ENCODE measurements at places on chromosomes 12 and 14.

DNA sequence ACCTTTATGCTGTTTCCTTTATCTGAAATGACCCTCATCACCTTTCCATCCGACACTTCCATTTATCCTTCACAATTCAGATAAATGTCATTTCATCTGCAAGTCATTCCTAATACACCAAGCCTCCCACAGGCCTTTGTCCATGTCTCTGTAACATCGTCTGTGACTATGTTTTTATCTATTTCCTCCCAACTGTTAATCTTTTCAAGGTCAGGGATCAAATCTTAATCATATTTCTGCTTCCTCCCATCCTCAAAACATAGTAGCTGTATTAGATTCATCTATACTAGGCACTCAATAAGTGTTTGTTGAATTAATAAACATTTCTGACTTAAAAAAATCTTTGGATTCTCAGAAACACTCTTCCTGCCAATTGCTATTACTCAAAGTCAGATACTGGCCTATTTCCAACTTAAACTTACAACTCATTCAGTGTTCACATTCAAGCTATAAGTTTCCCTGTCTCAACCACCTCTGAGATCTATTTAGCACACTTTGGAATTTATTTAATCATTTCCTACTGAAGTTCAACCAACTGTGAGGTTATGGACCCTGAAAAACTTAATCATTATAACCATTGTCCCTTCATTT is 100.2 kb upstream of the ALX1 start:
- no peak for DNase-seq

DNA sequence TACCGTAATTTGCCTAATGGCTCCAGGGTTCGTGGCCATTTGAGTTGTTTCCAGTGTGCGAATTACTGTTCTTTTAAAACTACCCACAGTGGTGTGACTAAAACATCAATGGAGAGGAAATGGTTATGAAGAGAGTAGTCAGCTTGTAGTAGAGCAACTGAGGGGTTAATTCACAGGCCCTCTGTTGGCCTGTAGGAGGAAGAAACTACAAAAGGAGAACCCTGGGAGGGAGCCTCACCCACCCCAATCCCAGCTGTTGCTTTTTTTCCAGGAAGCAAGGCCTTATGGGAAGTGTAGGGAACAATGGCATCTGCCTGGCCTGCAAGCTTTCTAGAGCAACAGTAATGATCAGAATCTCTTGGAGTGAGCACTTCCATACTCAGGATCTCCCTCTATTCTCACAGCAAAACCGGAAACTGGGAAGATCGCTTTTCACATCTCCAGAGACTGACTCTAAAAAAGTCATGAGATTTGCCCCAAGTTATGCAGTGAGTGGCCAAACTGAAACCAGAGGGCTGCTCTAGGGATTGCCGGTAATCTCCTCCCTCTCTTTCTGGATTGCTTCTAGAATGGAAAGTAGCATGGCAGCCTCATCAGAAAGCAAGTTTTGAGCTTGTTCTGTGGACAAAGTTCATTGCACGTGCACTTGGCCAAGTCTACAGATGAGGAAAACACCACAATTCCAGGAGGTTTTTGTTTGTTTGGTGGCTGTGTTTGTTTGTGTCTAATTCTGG is 125.3 kb upstream of the PWP1 start:
- no peak for DNase-seq

DNA sequence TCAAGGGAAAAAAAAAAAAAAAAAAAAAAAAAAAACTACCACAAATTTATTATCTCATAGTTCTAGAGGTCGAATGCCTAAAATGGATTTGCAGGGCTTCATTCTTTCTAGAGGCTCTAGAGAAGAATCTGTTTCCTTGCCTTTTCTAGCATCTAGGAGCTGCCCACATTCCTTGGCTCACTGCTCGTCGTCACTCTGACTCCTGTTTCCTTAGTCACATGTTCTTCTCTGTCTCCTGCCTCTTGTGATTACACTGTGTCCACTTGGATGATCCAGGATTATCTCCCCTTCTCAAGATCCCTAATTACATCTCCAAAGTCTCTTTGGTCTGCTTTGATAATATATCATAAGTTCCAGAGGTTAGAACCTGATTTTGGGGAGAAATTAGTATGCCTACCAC is 88.7 kb downstream of the HECTD1 start:
- no peak for DNase-seq

GRCh38 chr12:130124605-130125244 is 37.5 kb upstream of the FZD10 start:
- no peak for DNase-seq

- no peak for DNase-seq
Observed at GRCh38 chr14:75941030-75941429, 40.8 kb downstream of the TGFB3 start.

DNA sequence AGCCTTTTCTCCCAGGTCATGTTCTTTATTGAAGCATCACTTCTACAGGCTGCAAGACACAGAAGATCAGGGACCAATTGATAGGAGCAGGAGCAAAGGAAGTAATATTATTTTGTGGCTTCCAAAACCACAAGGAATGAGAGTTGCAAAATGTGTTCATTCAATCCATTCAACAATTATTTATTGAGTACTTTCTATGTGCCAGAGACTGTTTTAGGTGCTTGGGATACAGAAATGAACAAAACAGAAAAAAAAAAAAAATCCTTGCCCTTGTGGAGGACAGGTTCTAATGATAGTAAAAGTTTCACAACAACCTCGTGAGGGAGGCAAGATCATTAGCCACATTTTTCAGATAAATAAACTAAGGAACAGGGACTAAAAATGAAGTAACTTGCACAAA is 20.1 kb upstream of the DACT1 start:
- no peak for DNase-seq

DNA sequence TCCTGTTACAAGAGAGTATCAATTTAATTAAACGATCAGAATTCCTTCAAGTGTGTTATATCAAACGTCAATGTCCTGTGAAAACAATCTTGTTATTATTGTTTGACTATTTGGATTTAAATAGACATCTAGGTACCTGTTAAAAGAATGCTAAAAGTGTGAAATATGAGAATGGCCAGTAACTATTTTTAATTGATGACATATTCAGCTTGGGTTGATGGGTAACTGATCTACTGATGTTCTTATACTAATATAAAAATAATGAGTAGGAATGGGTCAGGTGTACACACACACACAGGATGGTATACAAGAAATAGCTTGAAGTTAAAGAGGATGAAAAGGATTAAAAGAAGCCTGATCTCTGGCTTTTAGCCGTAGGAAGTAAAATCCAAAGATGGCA is 146.0 kb downstream of the SLC38A4 start:
- no peak for DNase-seq

DNA sequence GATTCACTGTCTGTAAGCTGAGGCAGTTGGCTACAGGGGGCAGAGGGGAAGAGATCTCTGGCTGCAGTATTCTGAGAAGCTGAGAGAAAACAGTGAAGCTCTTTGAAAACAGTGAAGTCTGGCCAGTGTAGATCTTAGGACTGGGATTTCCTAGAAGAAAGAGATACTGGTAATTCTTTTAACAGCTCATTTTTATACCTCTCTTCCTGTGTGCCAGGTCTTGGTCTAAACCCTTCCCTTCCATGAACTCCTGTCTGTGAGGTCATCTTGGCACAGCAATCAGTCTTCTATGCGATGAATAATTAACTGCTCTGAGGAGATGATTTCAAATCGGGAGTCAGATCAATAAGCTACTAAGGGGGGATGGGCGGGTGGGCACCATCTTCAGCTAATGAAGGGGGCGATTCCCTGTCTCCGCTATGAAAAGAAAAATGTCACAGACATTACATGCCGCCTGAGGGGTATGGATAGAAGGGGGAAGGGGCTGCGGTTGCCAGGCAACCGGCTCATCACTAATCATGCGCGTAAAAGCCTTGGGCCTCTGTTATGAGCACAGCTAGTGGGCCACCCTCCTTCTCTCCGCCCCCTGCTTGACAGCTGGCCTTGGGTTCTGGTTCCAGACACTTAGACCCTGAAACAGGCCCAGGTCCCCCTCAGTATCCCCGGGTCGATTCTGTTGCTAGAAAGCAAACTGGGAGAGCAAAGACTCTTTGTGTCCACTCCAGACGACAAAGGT is 75.3 kb upstream of the CEP83 start:
- no peak for DNase-seq

- DNase-seq, result no peak
Observed at GRCh38 chr14:75979071-75979571, 2.7 kb downstream of the TGFB3 start.

DNA sequence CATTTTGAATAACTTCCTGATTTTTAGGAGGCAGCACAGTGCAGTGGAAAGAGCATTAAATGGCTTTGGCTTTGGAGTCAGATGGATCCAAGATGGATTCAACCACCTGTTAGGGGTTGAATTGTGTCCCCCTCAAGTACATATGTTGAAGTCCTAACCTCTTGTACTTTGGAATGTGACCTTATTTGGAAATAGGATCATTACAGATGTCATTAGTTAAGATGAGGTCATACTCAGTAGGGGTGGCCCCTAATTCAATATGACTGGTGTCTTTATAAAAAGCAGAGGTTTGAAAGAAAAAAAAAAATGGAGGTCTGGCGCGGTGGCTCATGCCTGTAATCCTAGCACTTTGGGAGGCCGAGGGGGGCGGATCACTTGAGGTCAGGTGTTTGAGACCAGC is 18.8 kb downstream of the ATP5MC2 start:
- no peak for DNase-seq
